Left kidney (tissue), 8 donors: ENCODE measurements at places on chromosomes 4 and X. TPM values are rescaled to one million over a fixed set of nuclear protein-coding genes. Genes with fewer than 3 reads are reported as not detected.

DNA sequence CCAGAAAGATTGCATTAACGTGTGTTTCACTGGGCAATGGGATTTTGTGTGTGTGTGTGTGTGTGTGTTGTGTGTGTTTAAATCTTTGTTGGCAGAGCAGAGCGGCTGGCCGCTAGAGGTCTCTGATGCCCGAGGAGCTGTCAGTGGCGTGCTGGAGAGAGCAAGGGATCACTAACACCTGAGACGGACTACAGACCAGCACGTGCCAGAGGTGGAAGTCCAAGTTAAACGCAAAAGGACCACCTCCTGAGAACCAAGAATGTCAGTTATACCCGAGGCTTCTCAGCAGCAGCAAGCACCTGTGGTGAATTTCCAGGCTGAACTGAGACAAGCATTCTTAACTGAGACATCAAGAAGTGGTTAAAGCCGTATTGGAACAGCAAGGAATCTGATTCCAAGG is 9.0 kb upstream of the SLC25A14 start:
- peak; percentile 34 for DNase-seq

DNA sequence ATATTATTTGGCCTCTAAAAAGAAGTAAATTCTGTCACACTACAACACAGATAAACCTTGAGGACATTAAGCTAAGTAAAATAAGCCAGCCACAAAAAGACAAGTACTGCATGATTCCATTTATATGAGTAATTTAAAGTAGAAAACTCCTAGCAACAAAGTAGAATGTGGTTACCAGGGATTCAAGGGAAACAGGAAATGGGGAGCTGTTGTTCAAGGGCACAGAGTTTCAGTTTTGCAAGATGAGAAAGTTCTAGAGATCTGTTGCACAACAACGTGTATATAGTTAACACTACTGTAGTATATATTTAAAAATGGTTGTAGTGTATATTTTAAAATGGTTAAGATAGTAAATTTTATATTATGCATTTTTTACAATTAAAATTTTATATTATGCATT is 25.4 kb downstream of the SEC31A start:
- no peak for DNase-seq

- no peak for DNase-seq
Measured at GRCh38 chr4:17066236-17066635, 167.8 kb upstream of the LDB2 start.

- no peak for DNase-seq
Measured at GRCh38 chrX:39431893-39432292, 630.6 kb downstream of the MID1IP1 start.

GRCh38 chrX:41616935-41617334 is 71.8 kb upstream of the GPR34 start:
- DNase-seq = no peak

DNA sequence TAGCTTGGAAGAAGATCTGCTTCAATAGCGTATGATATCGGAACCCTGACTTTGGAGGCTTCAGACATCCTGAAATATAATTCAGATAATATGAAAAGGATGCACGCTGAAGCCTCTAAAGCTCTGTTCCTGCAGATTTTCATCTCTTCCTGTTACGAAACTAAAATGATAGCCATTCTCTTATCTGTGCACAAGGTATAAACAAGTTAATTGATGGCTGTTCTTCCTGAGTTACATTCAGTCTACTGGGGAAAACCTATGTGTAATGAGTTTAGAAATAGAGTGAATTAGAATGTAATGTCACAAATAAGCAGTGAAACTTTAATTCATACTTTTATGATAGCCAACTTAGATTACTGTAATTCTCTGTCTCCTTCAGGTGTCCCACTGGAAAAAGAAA is 36.8 kb upstream of the AGA start:
- DNase-seq = no peak

DNA sequence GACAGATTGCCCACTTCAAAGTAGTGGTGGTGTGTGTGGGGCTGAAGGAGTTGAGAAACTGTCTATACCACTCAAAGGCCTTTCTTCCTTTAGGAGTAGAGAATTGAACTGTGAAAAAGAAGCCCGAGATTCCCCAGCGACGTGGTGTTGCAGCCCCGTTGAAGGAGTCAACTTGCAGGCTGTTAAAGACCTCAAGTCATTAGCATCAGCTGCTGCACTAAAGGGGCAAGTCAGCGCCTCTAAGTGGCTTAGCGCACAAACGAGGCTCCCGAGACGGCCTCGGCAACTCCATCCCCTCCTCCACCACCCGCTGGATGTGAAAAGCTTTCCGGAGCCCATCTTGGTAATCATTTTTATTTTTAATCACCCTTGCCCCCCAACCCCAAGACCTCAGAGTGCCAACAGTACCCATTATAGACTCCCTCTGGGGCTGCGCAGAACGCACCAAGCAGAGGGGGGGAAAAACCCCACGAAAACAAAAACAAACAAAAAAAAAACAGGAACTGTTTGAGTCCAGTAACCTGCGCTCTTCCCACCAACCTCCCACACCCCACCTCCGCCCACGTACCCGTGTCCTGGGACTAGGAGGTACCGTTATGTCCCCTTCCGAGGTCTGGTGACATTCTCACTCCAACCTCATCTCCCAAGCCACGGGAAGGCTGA is 913 bp upstream of the PRDM8 start:
- no peak for DNase-seq

DNA sequence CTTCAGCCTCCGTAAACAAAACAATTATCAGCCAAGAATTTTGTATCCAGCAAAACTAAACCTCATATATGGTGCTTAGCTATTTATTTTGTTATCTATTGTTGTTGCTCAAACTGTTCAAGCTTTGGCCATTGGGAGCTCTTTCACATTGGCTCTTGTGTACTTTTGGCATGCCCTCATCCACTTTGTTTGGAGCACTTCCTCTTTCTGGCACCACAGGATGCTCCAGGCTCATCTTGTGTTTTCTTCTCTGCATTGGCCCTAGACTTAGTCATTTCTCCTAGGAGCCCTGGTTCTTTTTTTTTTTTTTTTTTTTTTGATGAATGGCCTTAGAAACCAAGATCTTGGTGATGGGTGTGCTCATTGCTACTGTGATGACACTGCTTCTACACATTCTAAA is 74.5 kb downstream of the DIPK2B start:
- DNase-seq = no peak

- no peak for DNase-seq
Measured at GRCh38 chrX:291411-291901, 10.3 kb downstream of the PLCXD1 start.

DNA sequence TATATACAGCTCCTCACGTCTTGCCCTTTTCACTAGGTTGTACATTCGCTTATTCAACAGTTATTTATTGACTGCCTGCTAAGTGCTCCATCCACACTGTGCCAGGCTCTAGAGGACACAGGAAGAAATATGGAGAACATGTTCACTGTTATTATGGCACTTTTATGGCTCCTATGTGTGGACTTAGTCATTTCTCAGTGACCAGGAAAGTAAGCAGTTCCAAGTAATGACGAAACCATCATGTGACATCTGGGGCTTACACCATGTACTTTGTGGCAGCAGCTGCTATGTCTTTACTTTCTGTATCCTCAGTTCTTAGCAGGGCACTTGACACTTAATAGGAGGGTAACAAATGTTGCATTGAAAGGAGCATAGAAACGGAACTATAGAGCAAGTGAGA is 278.0 kb downstream of the ANK2 start:
- DNase-seq = no peak

DNA sequence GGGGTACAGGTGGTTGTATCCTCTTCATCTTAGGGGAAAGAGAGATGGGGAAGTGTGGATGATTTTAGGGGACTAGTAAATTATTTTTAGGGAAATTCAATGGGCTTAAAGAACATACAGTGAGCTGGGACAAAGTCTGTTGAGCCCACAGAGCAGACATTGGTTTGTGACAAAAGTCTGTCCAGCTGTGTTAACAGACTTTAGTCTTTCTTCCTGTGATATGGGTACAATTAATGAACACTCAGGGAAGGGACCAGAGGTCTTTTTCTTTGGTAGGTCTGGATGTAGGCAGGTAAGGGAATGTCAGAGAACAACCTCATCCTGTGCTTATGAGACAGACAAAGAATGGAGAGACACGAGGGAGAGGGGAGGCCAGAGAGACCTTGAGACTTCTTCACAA is 2.0 kb downstream of the CLRN2 start:
- no peak for DNase-seq

- no peak for DNase-seq
Measured at GRCh38 chrX:129760155-129760554, 19.6 kb upstream of the SASH3 start.

- no peak for DNase-seq
Measured at GRCh38 chr4:182770996-182771514, 146.1 kb downstream of the DCTD start.

The MAGEA4 gene
- not detected for polyA plus RNA-seq

The CSN2 gene
- not detected for polyA plus RNA-seq

The FAM193A gene
- polyA plus RNA-seq = 31.3 TPM

The KCND1 gene
- polyA plus RNA-seq = 3.1 TPM

The SLC7A11 gene
- 4.8 TPM for polyA plus RNA-seq
